ENCODE measurements at places on chromosomes 5 and 9.

GRCh38 chr9:136110082-136111061 is 8.3 kb downstream of the TMEM250 start:
- DNase-seq: no peak

DNA sequence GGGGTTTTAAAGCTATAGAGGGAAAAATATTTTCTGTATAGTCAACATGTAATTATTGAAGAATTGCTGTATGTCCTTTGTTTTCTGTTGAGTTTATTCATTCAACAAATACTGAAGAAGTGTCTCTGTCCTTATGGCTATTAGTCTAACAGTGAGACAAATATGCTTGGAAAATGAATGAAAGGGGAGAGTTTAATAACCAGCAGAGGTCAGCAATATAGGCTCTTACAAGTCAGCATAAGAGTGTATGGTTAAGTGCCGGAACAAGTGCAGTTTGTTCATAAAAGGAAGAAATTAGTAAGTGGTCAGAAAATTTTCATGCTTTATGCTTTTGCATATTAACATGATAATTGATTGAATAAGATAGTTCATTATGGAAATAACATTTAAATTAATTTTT is 3.6 kb downstream of the SCAMP1 start:
- no peak for DNase-seq

GRCh38 chr9:77847059-77847499 is 184.5 kb downstream of the GNAQ start:
- no peak for DNase-seq

DNA sequence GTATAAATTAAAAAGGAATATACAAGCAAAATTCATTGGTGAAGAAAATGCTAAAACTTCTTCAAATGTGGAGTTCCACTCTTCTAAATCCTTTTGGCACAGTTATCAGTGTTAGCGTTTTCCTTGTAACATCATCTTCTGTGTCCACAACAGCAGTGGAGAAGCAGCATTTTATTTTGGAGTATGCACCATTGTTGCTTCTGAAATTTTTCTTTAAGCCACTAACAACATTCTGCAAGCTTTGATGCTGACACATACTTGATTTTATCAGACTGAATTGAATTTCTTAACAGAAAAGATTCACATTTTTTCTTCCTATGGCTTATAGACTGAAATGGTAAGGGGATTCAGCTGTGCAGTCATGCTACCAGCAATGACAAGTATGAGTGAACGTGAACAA is 60.8 kb upstream of the PTGER4 start:
- no peak for DNase-seq

- DNase-seq: no peak
These were observed 23.0 kb upstream of the B4GALT1 start for GRCh38 chr9:33190021-33190705.

DNA sequence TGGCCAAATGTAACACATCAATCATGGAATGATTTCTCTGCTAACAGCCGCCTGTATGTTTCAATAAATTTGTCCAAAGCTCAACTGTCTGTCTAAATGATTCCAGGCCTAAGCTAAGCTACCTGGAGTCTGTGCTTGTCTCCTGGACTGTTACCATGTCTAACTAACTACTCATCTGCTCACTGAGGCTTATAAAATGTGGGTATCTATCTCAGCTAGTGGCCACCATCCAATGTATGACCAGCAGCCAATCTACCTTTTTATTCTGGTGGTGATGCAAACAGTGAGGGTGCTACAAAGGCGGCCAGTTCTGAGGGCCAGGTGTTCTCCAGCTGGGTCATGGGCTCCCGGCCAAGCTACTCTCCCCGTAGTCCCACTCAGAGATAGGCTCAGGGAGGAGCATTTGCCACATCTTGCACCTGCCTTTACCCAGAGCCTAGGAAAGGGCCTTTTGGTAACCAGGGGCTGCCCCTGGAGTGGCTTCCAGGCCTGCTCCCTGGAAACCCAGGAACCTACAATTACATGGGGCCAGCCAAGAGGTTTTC is 59.1 kb downstream of the PFDN1 start:
- no peak for DNase-seq

GRCh38 chr5:37121027-37121426 is 128.1 kb downstream of the CPLANE1 start:
- DNase-seq: no peak

DNA sequence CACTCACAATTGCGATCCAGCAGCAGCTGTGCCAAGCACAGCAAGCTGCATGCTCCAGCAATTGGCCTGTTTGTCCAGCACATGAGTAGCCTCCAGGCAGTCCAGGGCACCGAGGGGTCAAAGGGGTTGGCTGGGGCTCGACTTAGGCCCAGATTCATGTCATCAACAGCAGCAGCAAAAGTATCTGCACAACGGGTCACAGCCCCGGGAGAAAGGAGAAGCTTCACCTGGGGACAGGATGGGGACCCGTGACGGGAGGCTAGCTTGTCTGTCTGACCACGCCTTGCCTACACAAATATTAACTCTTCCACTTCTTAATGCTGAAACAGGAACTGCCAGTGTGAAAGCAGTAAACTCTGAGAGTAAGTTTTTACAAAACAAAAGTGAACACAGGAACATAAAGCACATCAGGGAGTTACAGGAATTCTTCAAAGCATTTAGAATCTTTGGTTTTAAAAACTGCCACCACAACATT is 191.2 kb downstream of the PIK3R1 start:
- no peak for DNase-seq

DNA sequence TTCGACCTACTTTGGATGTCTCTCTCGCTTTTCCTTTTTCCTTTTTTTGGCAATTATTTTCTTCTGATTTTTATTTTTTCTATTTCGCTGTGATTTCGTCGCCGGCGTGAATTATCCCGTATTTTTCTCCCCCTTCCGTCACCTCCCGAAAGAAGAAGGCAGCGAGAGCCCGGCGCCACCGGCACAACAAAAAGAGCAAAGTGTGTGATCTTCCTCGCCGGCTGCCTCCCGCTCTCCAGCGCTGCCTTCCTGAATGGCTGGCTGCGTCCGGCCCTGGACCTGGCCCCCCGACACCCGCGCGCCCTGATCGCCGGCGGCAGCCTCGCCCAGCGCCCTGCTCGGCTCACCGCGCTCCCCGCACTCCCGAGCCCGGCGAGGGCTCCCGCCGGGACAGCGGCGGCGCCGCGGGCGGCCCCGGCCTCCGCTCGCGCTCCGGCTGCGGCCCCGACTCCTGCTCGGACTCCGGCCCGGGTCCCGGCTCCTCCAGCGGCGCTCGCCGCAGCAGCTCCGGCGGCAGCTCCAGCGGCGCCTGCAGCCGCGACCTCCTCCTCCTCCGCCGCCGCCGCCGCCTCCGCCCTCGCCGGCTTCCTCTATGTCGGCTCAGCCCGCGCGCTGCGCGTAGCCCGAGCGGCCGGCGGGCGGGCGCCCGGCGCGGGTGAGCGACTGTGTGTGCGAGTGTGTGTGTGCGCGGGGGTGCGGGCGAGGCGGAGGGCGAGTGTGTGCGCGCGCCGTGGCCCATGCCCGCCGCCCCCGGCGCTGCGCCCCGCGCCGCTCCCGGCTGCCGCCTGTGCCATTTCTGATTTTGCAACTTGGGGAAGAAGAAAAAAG is 960 bp downstream of the NR2F1 start:
- no peak for DNase-seq

DNA sequence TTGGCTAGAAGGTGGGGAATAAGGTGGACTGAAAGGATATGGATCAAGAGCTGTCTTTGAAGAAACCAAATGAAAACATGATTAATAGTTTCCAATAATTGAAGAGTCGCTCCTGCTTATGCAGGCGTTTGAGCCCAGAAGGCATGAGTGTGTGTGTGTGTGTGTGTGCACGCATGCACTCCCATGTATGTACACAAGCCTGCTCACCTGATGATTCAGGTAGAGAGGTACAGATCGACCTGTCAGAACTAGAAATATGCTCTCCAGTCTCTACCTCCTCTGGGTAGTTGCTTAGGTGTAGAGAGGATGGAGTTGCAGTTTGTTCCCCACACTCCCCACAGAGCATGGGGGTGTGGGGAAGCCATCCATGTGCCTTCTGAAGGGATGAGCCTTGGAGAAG is 1.1 kb upstream of the FGF1 start:
- no peak for DNase-seq

DNA sequence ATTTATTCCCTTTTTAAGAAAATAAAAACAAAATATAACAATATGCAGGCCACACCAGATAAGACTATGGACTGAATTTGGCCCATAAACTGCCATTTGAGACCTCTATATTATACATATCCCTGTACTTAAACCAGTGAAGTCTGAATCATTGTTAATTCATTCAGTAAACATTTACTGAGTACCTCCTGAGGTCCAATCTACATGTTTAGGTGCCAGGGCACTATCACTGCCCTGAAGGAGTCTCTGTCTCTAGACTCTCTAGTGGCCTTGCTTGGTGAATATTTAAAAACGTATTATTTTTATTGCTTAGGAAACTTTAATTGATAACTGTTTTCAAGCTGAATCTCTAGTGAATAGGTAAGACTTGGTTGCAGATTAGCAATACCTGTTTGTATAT is 74.7 kb upstream of the ELL2 start:
- DNase-seq: no peak

GRCh38 chr5:77776554-77777206 is 541 bp upstream of the TBCA start:
- DNase-seq: no peak

GRCh38 chr9:105651806-105652205 is 10.5 kb upstream of the TAL2 start:
- no peak for DNase-seq

DNA sequence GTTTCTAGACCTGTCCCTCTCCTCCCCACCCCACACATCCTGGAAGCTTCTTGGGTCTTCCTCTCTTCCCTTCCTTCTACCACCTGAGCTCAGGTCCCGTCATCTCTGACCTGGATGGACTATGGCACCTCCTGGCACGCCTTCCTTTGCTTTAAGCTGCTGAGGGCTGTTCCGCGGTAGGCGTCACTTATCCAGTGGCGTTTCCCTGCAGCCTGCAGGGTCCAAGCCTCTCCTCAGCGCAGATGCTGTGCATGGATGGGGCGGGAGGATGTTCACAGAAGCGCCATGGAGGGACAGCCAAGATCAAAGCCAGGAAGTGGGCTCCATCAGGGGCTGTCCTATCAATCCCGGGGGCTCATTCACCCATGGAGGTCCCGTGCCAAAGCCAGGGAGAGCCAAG is 23.8 kb upstream of the CNOT6 start:
- DNase-seq: no peak

- DNase-seq: no peak
These were observed 17.0 kb downstream of the ACO1 start for GRCh38 chr9:32401488-32401887.

GRCh38 chr9:130854835-130855234 is 19.8 kb downstream of the ABL1 start:
- DNase-seq: no peak

GRCh38 chr9:127179633-127180441 is 57.4 kb upstream of the ANGPTL2 start:
- DNase-seq: no peak

DNA sequence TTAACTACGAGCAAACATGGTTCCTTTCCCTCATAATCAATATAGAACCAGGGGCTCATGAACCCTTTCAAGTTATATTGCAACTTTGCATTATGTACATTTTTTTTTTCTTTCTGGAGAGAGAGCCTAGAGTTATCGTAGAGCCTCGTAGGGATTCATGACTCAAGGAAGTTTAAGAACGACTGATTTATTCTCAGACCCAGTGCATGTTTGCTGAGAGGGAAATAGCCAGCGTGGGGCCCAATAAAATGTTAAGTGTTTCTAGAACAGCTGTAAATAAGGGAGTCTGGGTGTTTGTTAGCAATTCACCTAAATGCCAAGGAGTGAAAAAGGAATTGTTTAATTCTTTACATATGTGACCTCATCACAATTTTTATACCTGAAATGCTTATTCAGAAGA is 119.0 kb upstream of the KLF9 start:
- no peak for DNase-seq

DNA sequence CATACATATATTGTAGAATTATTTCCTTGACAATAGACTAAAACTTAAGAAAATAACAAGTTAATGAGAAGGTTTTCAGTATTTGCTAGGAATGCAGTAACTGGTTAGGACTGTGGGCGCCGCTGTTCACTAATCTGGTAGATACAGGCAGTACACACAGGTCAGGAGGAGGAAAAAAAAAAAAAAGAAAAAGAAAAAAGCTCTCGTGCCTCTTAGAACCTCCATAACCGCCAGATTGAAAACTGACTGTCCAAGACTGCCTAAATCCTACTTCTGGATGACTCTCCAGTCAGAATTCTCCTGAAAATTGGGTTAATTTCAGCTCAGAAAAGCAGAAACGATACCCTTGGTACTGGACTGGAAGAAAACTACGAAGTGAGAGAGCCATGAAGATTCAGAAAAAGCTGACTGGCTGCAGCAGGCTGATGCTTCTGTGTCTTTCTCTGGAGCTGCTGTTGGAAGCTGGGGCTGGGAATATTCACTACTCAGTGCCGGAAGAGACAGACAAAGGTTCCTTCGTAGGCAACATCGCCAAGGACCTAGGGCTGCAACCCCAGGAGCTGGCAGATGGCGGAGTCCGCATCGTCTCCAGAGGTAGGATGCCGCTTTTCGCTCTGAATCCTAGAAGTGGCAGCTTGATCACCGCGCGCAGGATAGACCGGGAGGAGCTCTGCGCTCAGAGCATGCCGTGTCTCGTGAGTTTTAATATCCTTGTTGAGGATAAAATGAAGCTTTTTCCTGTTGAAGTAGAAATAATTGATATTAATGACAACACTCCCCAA is at the start of gene PCDHGA1:
PCDHGA1 (plus strand) TSS at position 216 of the 782 bp plus-strand sequence.
- DNase-seq: no peak

GRCh38 chr5:99243111-99243510 is 314.3 kb upstream of the CHD1 start:
- DNase-seq: no peak

DNA sequence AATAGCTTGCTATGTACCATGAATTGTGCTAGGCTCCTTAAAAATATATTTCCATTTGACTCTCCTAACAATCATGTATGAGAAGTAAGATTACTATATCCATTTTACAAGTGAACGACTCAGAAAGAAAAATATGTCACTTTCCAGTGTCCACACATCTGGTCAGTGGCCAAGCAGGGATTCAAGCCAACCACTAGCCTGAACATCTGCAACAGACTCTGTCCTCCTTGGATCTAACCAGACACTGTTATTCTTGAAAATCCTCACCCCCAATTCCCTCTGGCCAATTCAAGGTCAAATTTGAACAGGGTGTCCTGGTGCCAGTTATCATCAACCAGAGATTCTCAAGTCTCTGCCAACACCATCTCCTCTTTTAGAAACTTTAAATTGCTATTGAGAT is 344.1 kb upstream of the WWC1 start:
- DNase-seq: no peak

- no peak for DNase-seq
These were observed 65.0 kb downstream of the AGTPBP1 start for GRCh38 chr9:85676790-85677189.

DNA sequence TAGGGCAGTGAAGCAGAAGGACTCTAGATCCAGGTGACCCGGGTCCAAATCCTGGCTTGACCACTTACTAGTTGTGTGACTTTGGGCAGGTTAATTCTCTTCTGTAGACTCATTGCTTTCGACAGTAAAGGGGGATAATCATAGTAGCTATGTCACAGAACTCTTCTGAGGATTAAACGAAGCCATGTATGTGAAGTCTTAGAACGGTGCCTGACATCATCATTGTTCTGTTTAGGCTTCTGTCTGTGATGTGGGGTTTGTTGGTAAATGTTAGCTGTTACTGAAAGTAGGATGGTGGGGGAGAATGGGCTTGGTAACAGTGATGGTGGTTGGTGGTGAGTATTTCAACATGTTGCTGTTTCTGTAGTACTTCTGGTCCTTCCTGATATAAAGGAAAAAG is 73.7 kb downstream of the MAP1B start:
- DNase-seq: no peak

All from activated naive CD4-positive, alpha-beta T cell treated with anti-CD3 and anti-CD28 coated beads, Interleukin-2, amount 50 U/mL, for 72 hours (primary cell).